Cortex of kidney (tissue), 1 donor: ENCODE measurements at places on chromosomes 5 and 9.

DNA sequence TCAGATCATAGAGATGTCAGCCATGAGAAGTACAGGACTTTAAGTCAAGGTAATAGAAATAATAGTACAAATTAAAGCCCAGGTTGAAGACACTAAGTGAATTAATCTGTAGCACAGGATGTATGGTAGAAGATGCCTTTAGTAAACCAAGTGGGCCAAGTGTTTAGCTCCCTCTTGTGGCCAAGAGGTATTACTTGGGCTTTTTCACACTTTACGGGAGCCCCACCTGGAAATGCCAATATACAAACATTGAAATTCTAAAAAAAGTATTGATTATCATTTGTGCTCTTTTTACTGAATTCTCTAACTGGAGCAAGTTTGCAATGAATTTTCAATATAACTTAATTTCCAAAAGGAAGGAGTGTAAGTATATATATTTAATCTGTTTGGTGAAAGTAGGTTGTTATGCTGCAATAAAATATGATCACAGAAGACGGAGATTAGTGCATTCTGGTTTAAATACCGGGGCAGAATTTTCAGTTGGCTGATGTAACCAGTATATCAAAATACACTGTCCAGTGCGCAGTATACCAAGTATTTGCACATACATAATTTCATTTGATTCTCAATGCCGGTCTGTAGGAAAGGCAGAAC lies 84.7 kb downstream of the PARP8 start:
- DNase-seq, result no peak

DNA sequence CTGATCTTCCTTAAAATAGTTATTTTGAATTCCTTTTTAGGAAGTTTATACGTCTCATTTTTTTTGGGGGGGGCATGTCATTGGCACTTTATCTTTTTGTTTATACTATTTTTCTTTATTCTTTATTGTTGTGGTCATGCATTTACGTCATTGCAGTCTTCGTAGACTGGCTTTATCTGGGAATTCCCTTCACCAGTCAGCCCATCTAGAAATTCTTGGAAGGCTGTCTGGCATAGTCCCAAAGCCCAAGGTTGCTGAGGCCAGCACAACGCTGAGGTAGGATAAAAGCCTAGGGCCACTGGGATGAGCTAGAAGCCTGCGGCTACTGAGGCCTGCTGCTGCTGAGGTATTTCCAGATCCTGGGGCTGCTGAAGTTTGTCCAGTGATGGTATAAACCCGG lies 121.5 kb downstream of the ISOC1 start:
- no peak for DNase-seq

DNA sequence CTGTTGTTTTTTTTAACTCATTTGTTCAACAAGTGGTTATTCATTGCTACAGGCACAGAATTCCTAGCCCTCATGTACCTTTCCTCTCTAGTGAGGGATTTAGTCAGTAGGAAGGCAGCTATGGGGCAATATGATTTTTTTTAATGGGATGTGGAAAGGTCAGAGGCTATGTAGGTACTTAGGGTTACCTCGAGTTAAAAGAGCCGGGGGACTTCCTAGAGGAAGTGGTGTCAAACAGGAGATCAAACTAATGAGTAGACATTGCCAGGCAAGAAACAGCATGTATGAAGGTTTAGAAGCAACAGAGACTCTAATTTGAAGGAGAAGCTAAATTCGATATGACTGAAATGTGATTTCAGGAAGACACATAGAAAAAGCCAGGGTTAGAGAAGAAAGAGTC lies 50.7 kb downstream of the ITGA2 start:
- DNase-seq, result no peak

GRCh38 chr5:28214292-28214691 lies 1175.9 kb upstream of the CDH9 start:
- no peak for DNase-seq

DNA sequence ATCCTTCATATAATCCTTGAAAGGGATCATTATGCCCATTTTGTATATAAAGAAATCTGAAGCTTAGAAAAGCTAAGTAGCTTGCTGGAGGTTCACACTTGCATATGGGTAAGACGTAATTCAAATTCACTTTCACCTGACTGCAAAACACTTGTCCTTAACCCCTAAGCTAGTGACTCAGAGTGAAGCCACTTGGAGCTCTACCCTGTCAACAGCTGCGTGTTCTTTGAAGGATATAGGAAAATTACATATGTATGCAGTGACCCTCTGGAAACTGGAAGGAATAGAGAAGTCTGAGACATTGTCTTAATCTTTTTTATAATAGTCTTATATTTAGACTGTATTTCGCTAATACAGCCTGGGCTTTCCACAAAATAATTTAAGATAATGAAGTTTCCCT lies 80.0 kb upstream of the STK32A start:
- no peak for DNase-seq

GRCh38 chr9:129187042-129187441 lies 9.0 kb upstream of the IER5L start:
- DNase-seq, result no peak

- DNase-seq, result no peak
Measured at GRCh38 chr9:114938687-114939575, 8.5 kb upstream of the TNFSF8 start.

GRCh38 chr5:116569999-116570398 lies 4.6 kb downstream of the SEMA6A start:
- DNase-seq, result no peak

GRCh38 chr5:150235500-150235854 lies 45.6 kb downstream of the SLC6A7 start:
- no peak for DNase-seq

GRCh38 chr9:134730011-134730760 lies 88.6 kb downstream of the COL5A1 start:
- no peak for DNase-seq

DNA sequence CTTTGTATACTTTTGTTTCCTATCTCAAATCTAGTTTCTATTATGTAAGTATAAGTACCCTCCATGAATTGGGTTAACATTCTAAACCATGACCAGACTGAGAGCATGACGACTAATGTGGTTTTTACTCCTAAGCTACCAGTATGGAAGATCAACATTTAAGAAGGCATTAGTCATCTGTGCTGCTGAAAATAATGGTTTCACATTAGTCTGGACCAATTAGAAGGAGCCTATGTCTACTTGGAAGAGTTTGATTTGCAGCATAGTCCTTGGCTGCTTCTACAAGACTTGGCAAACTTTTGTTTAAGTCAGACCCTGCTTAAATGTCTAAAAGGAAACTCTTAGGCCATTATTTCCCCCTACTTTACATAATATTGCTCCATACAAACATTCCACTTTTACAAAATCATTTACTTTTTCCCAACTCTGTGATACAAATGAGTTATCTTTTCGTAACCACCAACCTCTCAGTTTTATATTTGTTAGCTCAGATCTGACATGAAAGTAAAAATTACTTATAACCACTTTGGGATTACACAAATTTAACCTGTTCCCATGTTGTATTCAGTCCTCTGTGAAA lies 186.7 kb downstream of the COMMD10 start:
- no peak for DNase-seq

GRCh38 chr5:38756068-38756467 lies 89.7 kb upstream of the OSMR start:
- DNase-seq, result no peak

DNA sequence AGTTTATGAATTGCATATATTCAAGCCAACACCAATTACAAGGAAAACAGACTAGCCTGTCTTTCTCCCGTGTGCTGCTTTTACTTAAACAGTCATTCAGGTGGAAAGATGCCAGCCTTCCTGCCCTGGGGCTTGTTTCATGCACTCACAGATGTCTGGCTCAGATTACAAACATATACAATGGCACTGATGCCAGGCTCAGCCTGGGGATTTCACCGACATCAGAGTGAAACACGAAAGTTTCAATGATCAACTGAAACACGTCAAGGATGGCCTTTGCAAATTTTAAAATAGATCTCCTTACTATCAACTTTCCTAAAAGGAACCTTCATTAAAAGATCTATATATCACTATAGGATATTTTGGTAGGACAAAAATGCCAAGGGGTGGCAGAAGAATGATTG lies 1576.5 kb downstream of the EFNA5 start:
- DNase-seq, result no peak

DNA sequence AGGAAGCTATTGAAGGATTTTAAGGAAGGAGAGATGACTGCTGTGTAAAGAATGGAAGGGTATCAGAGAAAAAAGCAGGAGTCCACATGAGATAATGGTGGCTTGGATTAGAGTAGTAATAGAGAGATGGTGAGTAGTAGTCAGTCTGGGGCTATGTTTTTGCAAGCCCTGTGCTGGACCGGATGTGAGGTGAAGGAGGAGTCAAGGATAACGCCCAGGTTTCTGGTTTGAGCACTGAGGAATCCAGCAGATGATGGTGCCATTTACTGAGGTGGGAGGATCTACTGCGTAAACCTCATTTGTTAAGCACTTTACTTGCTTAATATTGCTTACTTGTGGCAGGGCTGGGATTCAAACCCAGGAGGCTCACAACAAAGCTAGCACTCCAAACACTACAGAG lies 1.1 kb downstream of the TIGD6 start:
- no peak for DNase-seq

DNA sequence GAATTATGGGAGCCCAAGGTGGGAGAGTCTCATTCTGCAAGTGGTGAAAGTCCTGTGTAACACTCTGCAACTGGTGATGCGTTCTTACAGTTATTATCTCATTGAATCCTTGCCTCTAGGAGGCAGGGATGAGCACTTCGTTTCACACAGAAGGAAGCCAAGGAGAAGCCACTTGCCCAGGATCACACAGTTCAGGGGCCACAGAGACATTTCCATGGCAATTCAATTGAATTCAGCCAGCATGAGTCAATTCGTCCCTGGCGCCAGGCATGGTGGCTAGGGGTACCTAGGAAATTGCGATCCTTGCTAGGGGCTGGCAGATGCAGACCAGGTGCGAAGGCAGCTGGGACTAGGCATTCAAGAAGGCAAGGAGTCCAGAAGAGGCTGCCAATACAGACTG lies 26.2 kb downstream of the LHX2 start:
- DNase-seq, result no peak

- no peak for DNase-seq
Measured at GRCh38 chr9:110183208-110184145, 24.5 kb downstream of the C9orf152 start.

GRCh38 chr5:96807075-96807654 lies 580 bp downstream of the ERAP1 start:
- peak; percentile 14 for DNase-seq

DNA sequence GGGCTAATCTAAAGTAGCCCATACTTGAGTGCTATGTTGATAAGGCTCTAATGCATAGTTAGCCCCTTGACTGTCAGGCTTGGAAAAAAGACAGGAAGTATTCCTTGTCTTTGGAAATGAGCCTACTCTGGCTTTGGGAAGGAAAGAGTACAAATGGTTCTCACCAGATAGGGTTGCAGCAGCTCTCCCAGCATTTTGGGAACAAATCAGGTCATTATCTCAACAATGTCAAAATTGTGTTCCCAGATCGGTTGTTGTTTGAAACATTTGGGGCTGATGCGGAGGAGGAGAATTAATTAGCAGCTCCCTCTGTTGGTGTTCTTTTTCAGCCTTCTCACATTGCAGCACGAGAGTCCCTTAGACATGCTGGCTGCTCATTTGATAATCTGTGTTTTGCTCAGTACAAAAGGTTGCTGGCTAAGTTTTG lies 294.7 kb upstream of the DMRT1 start:
- no peak for DNase-seq

- no peak for DNase-seq
Measured at GRCh38 chr5:54804521-54804920, 180.9 kb downstream of the ESM1 start.

- DNase-seq, result no peak
Measured at GRCh38 chr9:14301583-14302021, 12.3 kb downstream of the NFIB start.

- no peak for DNase-seq
Measured at GRCh38 chr5:137478043-137478442, 21.1 kb downstream of the SPOCK1 start.

DNA sequence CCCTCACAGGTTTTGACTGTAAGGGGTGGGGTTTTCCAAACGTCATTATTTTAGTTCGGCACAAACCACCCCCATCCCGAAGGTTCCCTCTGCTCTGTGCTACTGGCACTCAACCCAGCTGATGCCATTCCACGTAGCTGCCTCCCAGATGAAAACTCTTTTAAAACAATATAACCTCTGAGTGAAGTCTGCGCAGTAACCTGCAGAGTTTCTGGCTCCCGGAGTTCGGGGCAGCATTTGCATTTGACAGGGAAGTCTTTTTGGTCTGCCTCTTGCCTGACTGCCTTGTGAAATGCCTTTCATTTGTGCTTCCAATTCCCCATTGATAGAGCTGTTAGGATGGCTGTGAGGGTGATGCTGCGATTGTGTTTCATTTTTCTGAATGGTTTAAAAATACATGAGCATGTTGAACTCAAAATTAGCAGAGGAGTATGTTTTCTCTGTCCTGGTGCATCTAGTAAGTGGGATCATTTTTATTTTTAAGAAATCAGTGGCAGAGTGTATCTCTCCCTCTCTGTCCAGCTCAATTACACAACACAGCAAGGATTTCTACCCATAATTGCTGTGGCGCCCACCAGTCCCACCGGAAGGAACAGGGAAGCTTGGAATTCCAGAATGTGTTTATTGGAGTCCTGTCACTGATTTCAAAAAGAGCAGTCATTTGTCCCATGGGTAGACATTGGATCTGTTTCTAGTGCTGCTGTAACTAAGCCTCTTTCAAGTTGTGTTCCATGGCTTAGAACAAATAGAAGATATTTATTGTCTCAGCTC lies 24.8 kb downstream of the ADCY2 start:
- no peak for DNase-seq
